ENCODE measurements at places on chromosomes 2 and 18.
A peak's percentile ranks its signal among the peaks of the same experiment; 100 is the strongest.

- DNase-seq, result no peak
Observed at GRCh38 chr2:10875126-10875525, 36.6 kb upstream of the KCNF1 start.

DNA sequence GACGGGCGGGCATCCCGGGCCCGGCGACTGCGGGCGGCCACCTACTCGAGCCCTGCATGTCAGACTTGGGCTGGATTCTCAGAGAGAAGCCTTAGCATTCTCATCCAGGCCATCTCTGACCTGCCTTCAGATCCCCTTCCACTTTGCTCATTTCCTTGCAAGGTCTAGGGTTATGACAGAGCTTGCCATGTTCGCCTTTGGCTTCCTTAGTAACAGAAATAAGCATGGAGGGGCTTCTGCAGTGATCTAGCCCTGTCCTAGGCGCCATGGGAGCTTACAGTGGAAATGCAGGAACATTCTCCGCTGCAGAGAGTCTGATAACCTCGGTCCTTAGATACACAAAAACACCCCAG lies 632 bp upstream of the ACVR1 start:
- DNase-seq, result no peak

DNA sequence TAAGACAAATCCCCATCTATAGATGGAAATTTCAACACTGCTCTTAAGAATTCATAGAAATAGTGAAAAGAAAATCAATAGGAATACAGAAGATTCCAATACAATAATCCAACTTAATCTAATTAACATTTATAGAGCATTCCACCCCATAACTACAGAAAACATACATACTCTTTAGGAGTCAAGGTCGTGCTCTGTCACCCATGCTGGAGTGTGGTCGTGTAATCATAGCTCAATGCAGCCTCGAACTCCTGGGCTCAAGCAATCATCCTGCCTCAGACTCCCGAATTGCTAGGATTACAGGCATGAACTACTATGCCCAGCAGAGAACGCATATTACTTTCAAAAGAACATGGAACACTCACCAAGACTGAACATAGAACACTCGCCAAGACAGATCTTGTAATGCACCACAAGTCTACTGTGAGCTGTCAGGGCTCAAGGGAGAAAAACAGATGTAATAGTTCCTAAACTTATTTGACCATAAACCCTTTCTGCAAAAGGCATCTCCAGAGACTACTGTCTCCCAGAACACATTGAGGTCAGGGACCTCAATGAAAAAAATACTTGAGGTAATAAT lies 14.1 kb downstream of the MEMO1 start:
- DNase-seq, result no peak

GRCh38 chr2:170503971-170504809 lies 210.9 kb upstream of the SP5 start:
- no peak for DNase-seq

DNA sequence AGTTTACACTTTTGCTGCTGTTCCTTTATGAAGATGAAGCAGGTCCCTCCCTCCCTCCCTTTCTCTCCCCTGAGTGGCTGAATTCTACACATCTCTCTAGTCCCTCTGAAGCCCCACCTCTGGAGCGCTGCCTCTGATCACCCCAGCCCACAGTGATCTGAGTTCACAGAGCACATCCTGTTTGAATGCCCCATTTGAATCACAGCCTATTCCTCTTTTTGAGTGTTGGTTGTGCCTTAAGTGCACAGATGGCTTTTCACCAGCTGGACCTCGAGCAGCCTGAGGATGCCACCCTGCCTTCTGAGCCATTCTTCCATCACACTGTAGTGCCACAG lies 87.1 kb downstream of the ITGB1BP1 start:
- DNase-seq, result no peak

- no peak for DNase-seq
Observed at GRCh38 chr2:145957929-145958328, 1438.0 kb upstream of the ZEB2 start.

- no peak for DNase-seq
Observed at GRCh38 chr2:126038861-126039260, 617.1 kb upstream of the GYPC start.

GRCh38 chr2:191115804-191116203 lies 35.0 kb downstream of the STAT4 start:
- DNase-seq, result no peak

DNA sequence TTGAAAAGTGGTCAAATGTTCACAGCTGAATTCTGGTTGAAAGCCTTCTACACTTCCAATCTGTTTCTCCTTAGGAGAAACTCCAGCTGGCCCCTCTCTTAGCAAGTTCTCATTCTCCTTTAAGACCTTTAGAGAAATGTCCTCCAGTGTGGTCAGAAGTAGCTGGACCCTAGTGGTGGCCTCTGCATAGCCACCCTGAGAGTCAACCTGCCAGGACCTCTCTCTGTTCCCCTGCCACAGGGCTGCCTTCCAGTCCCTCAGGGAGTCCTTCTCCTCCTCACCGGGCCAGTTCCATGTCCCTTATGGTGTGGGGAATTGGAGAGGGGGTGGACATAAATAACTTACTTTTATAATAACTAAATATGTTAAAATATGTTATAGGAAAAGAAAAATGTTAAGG lies 200.9 kb upstream of the PKDCC start:
- no peak for DNase-seq

GRCh38 chr2:238774980-238775509 lies 72.8 kb upstream of the TWIST2 start:
- no peak for DNase-seq

DNA sequence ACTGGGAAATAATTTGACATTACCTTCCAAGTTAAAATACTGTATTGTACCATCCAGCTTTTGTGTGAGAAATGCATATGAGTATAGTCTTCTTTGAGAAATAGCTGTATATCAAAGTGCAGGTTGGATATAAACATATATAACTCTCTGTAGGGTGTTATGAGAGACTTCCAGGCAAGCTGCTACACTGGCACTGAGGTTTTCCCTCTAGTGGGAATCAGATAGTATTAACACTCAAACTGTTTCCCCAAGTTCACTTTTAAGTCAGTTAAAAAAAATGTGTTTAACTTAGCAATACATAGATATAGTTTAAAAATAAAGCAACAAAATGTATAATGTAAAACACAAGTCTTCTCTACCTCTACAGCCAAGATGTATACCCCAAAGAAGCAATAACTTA lies 368.4 kb upstream of the SLC8A1 start:
- no peak for DNase-seq

GRCh38 chr2:132721938-132722337 lies 51.9 kb upstream of the LYPD1 start:
- DNase-seq, result no peak

GRCh38 chr2:96960153-96960961 lies 26.0 kb downstream of the FAM178B start:
- DNase-seq, result peak; percentile 91

DNA sequence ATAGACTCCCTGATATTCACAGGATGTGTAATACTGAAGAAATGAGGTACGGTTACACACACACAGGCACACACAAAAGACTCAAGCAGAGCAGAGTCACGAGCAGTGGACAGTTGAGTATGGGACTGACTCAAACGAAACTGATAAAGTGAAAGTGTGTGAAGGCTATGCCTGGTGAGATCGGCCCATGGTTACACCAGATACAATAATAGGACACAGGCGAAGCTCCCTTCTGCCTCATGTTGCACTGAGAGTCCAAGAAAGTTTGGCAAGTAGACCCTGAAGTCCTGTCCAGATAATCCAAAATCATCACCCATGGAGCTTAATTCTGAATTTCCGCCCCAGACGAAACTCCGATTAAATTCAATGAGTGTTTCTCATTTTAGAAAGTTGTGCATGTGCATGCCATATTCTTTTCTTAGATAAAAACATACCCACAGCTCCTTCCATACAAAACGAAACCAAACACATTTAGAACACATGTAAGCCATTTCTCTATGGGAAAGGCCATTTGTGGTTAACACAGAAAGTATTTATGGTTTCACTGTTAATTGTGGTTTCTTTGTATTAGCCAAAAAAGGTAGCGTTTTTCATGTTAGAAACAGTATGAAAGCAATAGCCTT lies 567.6 kb downstream of the PLCL1 start:
- DNase-seq, result no peak

DNA sequence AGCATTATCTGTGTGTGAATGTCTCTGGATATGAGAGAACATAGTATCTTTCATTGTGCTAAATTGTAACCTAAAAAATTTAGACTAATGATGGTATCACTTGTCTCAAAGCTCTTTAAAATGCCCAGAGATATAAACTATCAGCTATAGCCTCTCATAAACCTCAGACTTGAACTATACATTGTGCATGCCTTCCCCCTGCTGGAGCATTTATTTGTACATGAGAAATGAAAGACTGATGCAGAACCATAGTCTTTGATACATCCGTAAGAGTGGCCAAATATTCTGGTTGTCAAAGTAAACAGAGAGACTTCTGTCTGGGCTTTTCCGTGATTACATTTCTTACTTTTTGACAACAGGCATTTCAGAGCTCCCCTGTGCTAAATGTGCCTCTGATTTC lies 71.9 kb upstream of the CCDC68 start:
- DNase-seq, result no peak

DNA sequence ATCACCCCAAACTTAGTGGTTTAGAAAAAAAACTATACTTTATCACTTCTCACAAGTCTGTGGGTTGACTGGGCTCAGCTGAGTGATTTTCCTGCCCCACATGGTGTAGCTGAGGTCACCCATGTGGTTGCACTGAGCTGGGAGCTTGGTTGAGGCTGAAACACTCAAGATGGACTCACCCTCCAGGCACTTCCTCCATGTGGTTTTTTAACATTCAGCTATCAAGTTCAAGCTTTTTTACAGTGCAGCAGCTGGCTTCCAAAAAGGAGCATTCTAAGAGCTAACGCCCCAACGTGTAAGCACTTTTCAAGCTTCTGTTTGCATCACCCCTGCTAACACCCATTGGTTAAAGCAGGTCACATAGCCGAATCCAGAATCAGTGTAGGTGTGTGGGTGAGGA lies 105.9 kb upstream of the CREB1 start:
- peak; percentile 43 for DNase-seq

DNA sequence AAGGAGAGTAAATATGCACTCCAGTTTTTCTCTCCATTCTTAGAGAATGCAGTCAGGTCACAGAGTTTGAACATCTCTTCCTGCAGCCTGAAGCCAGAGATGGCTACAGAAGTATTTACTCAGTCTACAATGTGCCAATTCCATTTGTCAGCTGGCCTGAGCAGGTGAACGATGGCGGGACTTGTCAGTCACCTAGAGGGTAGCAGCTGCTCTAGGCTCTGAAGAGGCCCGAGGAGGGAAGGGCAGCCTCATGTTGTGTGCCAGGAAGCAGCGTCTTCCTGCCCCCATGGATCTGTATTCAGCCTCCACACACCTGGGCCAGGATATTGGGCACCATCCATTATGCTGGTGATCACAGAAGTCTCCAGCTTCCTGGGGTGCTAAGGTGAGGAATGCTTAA lies 316.7 kb upstream of the CHAC2 start:
- DNase-seq, result peak; percentile 34

- no peak for DNase-seq
Observed at GRCh38 chr2:64492821-64493220, 31.3 kb upstream of the AFTPH start.

Data from femur (tissue), 1 donor.